ENCODE measurements at places on chromosomes 6 and 20. TPM values are rescaled to one million over a fixed set of nuclear protein-coding genes. Genes with fewer than 3 reads are reported as not detected.

GRCh38 chr6:50087231-50087954, 37.7 kb upstream of the DEFB112 start:
- DNase-seq = peak; percentile 78

DNA sequence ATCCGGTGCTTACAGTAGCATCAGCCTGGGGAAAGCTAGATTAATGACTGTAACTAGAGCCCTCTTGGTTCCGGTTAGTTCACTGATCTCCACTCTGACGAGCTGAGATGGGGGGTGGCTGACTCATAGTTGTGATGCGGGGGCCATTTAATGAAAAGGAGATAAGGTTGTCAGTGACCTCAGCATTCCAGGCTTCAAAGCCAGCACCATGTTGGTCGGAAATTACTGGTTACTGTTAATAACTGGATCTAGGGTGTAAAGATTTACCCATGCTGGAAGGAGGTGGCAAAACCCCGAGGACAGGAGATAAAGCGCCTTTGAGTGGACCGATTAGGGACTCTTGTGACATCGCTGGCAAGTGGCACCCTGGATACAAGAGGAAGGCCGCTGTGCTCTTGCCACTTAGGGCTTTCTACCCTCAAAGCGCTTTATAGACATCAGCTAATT, 21.1 kb downstream of the FOXC1 start:
- peak; percentile 88 for DNase-seq

DNA sequence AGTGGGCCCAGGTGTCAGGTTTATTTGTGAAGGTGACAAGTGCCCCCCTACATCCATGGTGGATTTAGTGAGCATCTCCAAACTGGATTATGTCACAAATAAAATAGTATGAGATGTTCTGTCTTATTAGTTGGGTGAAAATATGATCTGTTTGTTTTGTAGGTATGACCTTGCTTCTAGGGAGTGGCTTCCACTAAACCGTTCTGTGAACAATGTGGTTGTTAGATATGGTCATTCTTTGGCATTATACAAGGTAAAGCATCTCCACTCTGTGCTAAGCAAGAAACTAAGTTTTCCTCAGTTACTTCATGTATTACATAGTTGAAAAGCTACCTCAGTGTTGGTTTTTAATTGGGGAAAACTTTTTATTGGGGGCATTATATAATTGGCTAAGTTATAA, 88.4 kb downstream of the ATRN start:
- no peak for DNase-seq

DNA sequence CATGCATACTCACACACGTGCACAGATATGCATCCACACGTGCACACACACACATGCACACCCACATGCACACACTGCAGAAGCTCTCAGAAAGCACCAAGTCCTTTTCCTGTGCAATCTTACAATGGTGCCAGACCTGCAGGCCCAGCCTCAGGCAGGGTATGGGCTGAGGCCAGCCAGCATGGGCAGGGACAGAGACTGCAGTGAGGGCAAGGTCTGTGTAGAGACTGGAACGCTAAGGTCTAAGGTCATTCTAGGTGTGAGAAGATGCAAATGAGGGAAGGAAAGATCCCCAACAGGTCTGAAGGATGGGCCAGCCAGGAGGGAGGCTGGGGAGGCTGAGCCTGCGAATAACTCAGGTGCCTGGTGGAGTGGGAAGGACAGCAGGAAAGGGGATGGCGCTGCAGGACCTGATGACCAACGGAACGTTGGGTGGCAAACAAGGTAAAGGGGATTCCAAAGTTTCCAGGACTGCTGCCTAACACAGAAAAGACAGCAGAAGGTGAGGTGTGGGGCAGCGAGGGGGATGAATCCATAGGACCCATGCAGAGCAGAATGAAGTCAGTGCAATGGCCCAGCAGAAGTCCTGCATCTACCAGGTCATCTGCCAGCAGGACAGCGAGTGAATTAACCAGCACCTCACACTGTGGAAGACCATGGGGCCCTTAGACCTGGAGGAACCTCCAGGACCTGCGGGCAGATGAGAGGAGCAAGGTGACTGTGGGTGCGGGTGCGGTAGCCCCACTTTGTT, 67.0 kb downstream of the ABHD12 start:
- no peak for DNase-seq

DNA sequence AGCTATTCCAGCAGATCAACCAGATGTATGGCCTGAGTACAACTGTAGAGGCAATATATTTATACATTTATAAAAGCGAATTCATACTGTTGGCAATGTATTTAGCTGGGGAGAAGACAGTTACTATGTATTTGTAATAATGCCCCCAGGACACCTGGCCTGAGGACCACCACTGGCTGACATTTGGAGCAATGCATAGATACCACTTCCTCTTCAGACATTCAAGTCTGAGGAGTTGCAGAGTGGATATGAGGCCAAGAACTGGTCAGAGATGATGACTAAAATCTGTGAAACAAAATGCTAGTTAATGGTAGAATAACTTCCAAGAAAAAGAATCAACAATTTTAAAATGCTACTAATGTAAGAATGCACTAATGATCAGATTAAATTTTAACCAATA, 462.3 kb downstream of the CDC5L start:
- no peak for DNase-seq

- DNase-seq = peak; percentile 35
These were observed 95.9 kb upstream of the ADGRF1 start for GRCh38 chr6:47138046-47138445.

DNA sequence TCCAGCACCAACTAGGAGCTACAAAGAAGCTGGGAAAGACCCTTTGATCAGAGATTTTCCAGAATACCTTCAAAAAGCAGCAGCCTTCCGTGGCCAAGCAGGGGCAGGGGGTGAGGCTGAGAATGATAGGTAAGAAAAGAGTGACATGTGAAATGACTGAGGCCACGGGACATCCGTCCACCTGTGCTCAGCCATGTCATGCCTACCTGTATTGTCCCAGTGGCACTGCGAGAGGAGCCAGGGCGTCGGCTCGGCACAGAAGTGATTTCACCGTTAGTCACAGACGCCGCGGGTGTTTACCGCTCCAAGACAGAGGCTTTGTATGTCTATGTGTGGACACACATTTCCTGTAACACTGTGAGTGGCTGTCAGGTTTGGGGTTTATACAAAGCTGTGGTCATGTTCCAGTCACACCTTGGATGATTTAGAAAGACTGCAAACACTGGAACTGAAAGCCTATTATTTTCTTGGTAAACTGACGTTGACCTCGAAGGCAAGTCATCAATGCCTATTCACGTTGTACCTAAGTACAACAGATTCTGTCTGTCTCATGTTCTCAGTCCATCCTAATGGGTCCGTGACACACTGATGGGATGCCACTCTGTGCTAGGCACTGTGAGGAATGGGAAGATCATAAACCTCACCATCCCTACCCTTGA, 32.1 kb upstream of the JAG1 start:
- DNase-seq = no peak

- no peak for DNase-seq
These were observed 170.9 kb downstream of the KLHL32 start for GRCh38 chr6:97095311-97095850.

DNA sequence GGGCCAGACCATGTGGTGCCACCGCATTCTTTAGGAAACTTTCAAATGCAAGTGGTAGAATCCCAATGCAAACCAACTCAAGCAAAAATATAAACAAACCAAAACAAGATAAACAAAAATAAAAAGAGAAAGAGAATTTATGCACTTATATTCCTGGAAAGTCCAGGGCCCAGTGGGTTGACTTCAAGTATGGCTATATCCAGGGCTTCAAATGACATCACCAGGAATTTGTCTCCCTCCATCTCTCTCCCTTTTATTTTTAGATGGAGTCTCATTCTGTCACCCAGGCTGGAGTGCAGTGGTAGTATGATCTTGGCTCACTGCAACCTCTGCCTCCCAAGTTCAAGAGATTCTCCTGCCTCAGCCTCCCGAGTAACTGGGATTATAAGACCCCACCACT, 56.1 kb upstream of the PNRC1 start:
- DNase-seq = no peak

- peak; percentile 38 for DNase-seq
These were observed 97.5 kb downstream of the AIG1 start for GRCh38 chr6:143158113-143158581.

- no peak for DNase-seq
These were observed 272.1 kb upstream of the EYS start for GRCh38 chr6:65979120-65979519.

GRCh38 chr20:62961310-62961783, 8.8 kb downstream of the SLC17A9 start:
- no peak for DNase-seq

GRCh38 chr6:34602318-34603111, 46.4 kb upstream of the SPDEF start:
- peak; percentile 28 for DNase-seq

The BHLHE23 gene
- not detected for polyA plus RNA-seq

The PSMB8 gene
- 31.6 TPM for polyA plus RNA-seq

The PSORS1C2 gene
- polyA plus RNA-seq = not detected

The SNAI1 gene
- 14.9 TPM for polyA plus RNA-seq

Data from IMR-90 (cell line).